Activated T-cell treated with anti-CD3 and anti-CD28 coated beads, Interleukin-2, amount 50 U/mL, for 1 hour (primary cell): ENCODE measurements at places on chromosomes 4 and X.

DNA sequence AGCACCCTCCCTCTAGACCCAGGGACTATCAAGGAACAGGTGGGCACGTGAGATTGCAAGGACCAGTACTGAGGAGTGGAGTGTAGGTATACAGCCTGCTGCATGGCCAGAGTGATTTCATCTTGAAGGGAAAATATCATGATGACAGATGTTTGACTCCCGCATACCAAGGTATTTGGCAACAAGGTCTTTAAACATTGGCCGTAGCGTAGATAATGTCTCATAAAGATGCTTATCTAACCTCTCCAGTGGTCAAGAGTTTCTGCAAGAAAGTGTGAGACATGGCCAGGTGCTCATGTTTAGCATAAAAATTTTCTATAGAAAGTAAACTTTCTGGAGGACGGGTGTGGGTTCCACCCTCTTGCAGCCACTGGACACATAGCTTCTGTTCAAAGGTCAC is 18.7 kb upstream of the ZNF630 start:
- no peak for DNase-seq

DNA sequence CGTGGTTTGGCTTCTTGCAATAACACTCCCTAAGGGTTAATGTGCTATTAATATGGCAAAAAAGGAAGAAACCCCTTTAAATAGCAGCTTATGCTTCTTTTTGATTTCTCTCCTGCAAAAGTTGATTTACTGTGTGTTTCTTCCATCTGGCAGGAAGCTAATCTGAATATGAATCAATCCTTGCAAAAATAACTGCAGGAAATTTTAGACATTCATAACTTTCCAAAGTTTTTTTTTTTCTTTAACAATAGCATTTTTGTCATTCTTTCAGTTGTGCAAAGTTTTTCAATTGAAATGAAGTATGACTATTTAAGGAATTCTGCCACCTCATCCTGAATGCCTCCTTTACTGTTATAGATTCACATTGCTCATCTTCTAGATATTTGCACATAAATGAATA is 115.6 kb downstream of the SPANXA1 start:
- DNase-seq = no peak

GRCh38 chr4:169915545-169915944 is 110.7 kb downstream of the MFAP3L start:
- DNase-seq = no peak

DNA sequence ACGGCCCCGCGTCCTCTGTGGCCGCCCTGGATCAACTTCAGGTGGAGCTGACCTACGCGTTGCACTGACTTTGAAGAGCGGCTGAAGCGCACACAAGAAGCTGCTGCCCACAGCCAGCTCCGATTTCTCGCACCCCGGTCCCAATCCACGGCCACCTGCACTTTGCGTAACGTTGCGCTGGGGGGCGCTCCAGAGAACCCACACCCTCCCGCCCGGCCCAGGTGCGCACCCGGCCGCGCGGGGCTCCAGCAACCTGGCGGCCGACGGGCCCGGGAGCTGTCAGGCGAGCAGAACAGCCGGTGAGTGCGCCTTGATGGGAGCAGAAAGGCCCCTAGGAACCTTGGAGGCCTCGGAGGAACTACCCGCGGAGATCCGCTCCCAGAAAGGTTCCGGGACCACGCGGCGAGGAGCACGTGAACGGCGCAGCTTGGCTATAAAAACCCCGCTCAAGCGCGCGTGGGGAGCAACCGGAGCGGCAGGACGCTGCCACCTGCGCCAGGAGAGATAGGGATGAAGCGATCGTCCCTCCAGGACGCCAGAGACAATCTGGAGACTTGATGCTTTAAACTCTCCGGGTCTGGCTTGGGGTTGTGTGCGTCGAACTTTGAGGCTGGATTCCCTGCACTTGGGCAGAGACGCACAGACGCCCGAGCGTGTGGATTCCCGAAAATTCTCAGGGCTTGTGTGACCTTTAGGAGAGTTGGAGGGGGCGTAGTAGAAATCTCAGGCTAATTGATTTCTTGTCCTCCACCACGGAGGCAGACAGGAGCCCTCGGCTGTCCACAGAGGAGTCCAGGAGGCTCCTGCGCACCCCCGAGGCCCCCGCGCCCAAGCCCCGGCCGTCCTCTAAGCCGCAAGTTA is 591 bp upstream of the NWD2 start:
- DNase-seq = no peak

DNA sequence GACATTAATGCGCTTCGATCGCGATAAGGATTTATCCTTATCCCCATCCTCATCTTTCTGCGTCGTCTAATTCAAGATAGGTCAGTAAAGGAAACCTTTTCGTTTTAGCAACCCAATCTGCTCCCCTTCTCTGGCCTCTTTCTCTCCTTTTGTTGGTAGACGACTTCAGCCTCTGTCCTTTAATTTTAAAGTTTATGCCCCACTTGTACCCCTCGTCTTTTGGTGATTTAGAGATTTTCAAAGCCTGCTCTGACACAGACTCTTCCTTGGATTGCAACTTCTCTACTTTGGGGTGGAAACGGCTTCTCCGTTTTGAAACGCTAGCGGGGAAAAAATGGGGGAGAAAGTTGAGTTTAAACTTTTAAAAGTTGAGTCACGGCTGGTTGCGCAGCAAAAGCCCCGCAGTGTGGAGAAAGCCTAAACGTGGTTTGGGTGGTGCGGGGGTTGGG is 528 bp upstream of the FGF2 start:
- DNase-seq = no peak

DNA sequence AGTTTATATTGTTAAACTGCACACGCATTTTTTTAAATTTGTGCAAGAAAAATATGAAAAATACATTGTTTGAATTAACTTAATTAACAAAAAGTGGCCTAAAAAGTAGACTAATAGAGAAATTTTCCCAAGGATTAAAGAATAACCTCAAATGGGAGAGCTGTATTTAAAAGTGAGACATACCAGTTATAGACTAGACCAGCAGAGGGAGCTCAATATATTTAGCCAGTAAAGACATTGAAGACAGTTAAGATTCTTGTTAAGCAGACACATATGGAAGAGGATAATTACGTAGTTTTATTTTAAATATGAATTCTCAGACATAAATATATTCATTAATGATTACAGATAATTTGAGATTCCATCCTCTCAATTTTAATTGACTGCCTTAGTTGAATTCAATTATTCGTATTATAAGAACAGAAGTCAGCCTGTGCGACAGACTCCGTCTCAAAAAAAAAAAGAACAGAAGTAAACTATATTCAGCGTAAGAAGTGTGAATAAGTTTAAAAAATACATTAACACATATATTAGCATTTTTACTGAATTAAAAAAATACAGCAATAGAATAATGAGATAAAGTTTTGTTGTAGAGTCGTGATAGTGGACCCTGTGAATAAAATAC is 64.8 kb downstream of the GLRA3 start:
- no peak for DNase-seq

GRCh38 chrX:136856551-136856950 is 24.0 kb downstream of the RBMX start:
- no peak for DNase-seq
